ENCODE measurements at places on chromosomes 5 and 9.

DNA sequence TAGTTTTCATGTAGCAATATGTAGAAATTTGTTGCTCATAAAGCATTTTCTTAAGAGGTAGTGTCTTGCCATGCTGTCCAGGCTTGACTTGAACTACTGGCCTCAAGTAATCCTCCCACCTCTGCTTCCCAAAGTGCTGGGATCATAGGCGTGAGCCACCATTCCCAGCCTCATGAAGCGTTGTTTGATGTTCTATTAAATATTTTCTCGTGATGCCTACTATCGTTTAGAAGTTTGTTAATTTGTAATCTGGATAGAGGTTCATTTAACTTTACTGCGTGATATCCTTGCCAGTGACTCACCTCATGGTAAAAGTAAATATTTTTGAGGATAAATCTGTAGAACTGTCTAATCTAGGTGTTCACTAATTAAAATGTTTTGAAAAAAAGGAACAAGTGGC lies 82.6 kb downstream of the VCAN start:
- no peak for DNase-seq

- no peak for DNase-seq
These were observed 597.9 kb upstream of the TLE4 start for GRCh38 chr9:78973907-78974306.

DNA sequence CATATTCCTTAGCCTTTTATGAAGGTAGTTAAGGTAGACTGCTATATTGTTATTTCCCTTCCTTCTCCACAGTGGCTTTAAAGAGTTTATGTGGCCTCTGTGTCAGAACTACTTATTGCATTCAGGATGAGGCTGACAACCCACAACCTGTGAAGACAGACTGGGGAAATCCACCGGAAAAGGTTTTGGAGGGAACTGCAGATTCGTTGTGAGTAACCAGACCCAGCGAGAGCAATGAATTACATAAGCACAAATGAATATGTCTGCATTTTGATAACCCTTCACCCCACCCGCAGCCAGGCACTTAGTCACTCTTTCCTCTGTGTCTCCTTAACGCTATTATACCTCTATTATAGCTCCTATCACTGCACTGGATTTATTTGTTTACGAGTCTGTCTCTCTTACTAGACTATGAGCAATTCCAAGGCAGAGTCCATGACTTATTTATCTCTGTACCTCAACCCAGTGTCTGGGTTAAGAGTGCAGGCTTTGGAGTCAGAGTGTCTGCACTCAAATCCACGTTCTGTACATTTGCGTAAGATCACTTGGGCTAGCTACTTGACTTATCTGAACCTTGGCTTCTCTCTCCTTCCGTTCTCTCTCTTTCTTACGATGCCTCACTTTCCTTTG lies 19.2 kb downstream of the KCTD16 start:
- DNase-seq: no peak

DNA sequence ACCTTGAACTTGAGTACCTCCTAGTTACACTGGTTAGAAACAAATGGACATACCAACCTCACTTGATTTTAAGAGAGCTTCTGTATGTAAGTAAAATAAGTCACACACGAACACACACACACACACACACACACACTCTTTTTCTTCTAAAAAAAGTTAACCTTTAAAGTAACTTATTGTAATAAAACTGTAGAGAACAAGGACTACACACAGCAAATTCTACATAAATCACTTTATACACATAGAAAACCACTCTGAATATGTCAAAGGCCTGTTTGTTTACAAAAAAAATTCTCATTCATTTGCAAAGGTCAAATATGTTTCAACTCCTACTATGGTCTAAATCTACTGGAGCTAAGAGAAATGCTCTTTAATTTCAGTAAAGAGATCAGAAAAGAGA lies 29.1 kb downstream of the GIN1 start:
- no peak for DNase-seq

GRCh38 chr5:96743065-96743768 lies 64.5 kb downstream of the ERAP1 start:
- DNase-seq: no peak

DNA sequence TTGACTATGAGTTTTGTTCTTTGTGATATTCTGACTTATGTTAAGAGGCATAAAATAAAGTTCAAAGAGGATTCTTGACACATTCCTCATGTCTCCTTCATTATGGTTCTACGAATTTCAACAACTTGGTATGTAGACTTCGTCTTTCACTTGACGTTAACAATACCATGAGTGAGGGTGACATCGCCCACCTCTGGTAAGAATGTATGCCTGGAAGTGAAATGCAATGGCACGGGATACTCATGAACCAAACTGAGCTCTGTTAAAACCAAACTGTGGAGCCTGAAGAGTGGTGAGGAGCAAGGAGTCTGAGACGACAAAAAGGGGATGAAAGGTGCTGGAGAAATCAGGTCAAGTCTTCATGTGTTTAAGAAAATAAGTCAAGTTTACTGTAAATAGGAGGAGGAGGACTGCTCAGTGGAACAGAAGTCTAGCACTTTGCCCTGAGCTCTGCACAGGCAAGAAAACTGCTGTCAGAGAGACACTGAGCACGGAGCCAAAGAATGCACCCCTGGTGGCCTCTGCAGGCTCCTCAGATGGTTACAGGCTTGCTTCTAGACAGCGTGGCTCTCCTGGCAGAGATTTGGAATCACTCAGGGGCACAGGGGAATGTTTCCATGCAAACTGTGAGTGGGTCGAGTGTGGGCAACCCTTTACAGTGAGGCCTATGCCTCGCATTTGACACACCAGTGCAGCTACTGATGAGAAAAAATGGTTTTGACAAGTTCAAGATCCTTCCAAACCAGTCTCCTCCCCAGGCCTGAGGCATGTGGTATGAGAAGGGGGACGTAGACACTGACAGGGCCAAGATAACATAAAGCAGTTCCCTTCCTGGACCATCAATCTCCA lies 470.1 kb downstream of the IRX1 start:
- DNase-seq: no peak

GRCh38 chr9:130347931-130348330 lies 82.4 kb downstream of the HMCN2 start:
- no peak for DNase-seq

DNA sequence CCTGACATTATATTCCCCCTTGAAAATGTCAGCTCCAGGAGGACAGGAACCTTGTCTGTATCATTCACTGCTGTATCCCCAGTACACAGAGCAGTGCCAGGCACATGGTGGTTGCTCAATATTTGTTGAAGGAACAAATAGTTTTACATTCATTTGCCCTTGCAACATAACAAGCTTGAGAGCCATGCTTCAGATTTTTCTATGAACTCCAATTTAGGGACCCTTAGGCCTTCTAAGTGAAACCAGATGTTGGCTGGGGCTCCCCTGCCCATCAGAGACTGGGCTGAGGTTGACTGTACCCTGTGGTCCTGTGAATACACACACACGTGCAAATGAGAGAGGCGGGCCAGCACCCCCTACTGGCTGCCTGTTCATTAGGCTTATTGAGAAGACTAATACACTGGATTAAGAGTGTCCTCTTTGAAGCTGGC lies 214.9 kb upstream of the WWC1 start:
- peak; percentile 87 for DNase-seq

GRCh38 chr9:32427111-32427873 lies 42.8 kb downstream of the ACO1 start:
- no peak for DNase-seq

GRCh38 chr9:102867488-102867887 lies 127.6 kb upstream of the CYLC2 start:
- no peak for DNase-seq

GRCh38 chr5:9456435-9457042 lies 89.3 kb downstream of the SEMA5A start:
- peak; percentile 33 for DNase-seq

DNA sequence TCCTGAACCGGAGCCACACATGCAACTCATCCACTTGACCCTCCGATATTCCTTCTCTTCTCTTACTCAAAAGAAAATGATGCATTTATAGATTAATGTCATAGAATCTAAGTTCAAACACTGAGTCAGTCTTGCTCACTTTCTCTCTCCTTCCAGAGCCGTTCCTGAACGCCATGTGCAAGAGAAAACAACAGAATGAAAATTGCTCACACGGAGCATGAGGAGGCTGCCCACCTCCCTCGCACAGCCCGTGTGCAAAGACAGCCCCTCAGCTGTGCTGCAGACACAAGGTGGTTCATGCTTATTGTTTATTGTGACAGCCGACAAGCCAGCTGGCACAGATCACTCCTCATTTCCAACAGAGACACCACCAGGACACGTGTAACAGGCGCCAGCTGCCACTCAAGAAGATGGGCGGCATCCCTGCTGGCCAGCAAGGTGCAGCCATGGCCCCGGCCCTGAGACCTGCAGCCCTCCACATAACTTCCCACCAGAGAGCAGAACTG lies 290.8 kb downstream of the GLIS3 start:
- no peak for DNase-seq

DNA sequence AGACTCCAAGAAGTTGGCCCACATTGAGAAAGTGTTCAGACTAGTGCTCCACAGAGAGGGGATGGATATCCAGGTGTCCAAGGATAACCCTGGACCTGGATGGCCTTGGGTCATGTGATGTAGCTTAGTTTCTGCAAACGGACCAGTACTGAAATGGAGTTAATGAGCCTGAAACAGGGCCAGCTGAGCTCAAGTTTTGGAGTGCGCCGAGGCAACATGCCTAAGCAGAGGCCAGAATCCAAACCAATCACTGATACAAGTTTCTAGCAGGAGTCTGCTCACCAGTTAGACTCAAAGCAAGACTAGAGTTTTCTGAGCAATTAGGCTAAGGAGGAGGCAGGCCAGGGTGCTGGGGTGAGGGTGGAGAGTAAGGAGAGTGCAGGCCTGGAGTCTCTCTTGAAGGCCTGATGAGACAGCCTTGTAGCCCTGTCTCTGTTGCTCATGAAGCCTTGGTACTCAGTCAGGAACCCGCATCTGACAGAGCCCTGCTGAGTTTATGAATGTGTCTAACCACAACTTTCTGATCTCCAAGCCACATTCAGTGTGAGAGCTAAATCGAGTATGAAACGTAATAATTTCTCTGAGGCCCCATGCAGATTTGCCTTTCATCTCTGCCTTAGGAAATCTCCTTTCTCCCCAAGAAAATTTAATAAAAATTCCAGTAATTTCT lies 68.9 kb upstream of the EQTN start:
- no peak for DNase-seq

- DNase-seq: no peak
These were observed 78.1 kb upstream of the NREP start for GRCh38 chr5:111834926-111835599.

- DNase-seq: peak; percentile 49
These were observed 467 bp upstream of the PHF19 start for GRCh38 chr9:120877276-120878034.

GRCh38 chr9:100586093-100586492 lies 8.2 kb downstream of the CAVIN4 start:
- DNase-seq: no peak

- no peak for DNase-seq
These were observed 12.2 kb downstream of the CCNI2 start for GRCh38 chr5:132759114-132760048.

GRCh38 chr5:15682566-15682965 lies 182.6 kb downstream of the FBXL7 start:
- DNase-seq: no peak

DNA sequence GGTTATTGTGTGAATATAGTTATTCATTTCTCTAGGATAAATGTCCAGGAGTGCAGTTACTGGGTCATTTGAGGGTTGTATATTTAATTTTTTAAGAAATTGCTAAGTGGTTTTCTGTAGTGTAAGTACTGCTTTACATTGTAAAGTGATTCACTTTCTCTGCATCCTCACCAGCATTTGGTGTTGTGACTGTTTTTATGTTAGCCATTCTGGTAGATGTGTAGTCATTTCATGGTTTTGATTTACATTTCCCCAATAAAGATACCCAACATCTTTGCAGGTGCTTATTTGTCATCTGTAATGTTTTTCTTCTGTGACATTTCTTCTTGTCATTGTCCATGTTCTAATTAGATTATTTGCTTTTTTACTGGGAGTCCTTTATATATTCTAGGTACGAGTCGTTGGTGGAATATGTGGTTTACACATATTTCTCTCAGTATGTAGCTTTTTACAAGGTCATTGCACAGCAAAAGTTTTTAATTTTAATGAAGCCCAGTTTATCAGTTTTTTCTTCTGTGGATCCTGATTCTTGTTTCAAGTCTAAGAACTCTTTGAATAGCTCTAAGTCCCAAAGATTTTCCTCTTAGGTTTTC lies 34.0 kb downstream of the SCGB3A1 start:
- DNase-seq: no peak

GRCh38 chr5:136808756-136809155 lies 443.4 kb upstream of the TRPC7 start:
- DNase-seq: no peak

DNA sequence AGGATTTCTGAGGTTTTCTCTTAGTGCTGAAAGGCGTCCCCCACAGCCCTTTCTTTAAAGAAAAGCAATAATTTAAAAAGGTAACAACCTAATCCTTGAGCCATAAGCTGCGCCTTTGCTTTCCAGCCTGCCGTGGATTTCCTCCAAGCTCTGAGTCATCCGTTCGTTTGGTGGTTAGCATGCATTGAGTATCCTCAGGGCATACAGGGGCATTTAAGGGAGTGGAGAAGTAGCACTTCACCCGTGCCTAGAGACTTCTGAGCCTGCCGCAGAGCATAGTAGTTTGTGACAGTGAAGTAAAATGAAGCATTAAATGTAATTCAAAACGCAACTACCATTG lies 892 bp upstream of the TNC start:
- peak; percentile 38 for DNase-seq

DNA sequence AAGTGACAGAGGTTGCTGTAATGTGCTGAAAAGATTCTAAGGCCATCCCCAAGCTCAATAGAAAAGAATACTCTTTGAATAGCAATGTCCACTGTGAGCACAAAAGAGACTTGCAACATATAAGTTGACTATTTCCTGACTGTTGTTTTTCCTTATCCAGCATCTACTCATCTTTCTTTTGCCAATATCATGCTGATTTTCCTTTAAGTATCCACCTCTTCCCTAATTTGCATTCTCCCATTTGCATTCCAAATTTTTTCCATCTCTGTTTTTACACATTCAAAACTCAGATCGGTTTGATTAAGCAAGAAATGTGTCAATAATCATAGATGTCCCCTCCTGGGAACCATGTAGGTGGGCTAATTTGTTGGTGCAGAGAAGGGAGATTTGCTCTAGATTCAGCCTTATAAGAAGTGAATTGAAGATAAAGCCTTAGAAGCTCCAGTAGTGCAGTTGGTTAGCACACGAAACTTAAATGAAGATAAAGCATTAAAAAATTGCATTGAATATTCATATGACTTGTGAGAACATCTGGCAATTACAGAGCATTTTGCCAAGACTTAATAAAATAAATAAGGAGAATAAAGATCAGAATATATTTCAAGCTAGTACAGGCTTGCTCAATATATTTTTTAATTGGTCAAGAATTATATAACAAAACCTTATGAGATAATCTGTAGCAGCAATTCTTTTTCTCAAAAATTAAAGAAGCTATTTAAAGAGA lies 267.6 kb downstream of the TMEM167A start:
- no peak for DNase-seq

- DNase-seq: no peak
These were observed 61.4 kb downstream of the PCDH1 start for GRCh38 chr5:141816598-141817399.

- DNase-seq: no peak
These were observed 18.5 kb downstream of the NINJ1 start for GRCh38 chr9:93115486-93116071.

GRCh38 chr9:133714606-133715294 lies 23.4 kb downstream of the SARDH start:
- DNase-seq: peak; percentile 17

GRCh38 chr5:171520300-171521174 lies 101.1 kb downstream of the FGF18 start:
- DNase-seq: no peak

Data from tibial nerve (tissue), 4 donors.